ENCODE measurements at places on chromosomes 4 and X.
A peak's percentile ranks its signal among the peaks of the same experiment; 100 is the strongest.

GRCh38 chr4:73684097-73684496 lies 56.3 kb upstream of the CXCL8 start:
- DNase-seq = no peak

DNA sequence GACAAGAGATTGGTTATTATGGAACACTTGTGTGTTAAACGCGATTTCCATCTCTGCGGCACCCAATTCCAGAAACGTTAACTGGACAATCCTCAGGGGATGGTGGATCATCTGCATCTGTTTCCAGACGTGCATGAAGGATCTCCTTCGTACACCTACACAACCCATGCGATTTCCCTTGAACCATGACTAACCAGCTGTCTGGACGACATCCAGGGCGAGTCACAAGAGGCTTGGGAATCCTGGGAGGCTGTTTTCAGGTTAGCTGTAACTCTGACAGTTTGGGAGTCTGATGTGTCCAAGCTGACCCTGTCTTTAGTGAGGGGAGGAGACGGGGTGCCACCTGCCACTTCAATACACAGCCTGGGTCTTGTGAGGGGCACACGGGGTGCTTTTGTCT lies 84.5 kb downstream of the GATB start:
- peak; percentile 50 for DNase-seq

DNA sequence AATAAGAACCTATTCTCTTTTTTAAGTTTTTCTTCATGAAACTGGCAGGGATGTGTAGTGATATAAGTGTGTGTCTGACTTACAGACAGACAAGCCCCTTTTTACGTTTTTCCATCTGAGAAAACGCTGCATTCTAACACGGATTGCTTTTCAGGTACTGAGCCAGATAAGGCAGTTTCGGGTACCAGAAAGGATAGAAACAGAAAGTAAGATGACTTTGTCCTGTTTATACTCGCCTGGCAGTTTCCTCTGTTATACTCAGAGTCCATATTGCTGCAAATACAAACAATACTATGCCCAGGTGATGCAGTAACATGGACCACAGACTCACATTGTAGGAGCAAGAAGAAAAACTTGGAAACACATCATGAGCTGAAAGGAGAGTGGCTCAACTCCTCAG lies 2320.6 kb upstream of the AGA start:
- DNase-seq = no peak

DNA sequence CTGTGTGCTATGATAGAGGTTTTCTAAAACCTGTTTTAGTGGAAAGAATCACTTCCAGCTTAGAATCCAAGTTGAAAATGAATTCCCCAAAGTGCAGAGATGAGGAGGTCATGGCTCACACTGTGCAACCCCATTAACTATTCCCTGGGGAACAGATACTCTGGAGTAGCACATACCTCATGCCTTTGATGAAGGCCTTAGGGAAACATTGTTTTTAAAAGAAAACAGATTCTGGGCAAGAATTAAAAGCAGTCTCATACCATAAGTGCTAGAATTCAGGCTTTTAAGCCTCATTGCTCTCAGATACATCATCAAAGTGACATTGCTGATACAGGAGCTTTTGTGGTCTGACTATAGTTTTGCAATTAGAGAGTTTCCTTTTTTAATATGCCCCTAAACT lies 115.1 kb downstream of the NDST4 start:
- DNase-seq = no peak

GRCh38 chr4:35649778-35650177 lies 594.5 kb downstream of the ARAP2 start:
- no peak for DNase-seq

DNA sequence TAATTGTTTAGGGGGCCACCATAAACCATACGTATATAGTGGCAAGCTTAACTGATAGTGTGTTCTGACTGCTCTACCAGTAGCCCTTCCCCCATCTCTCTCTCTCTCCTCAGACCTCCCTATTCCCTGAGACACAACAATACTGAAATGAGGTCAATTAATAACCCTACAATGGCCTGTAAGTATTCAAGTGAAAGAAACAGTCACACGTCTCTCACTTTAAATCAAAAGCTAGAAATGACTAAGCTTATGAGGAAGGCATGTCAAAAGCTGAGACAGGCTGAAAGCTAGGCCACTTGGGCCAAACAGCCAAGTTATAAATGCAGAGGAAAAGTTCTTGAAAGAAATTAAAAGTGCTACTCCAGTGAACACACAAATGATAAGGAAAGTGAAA lies 78.0 kb downstream of the PRDM5 start:
- no peak for DNase-seq

DNA sequence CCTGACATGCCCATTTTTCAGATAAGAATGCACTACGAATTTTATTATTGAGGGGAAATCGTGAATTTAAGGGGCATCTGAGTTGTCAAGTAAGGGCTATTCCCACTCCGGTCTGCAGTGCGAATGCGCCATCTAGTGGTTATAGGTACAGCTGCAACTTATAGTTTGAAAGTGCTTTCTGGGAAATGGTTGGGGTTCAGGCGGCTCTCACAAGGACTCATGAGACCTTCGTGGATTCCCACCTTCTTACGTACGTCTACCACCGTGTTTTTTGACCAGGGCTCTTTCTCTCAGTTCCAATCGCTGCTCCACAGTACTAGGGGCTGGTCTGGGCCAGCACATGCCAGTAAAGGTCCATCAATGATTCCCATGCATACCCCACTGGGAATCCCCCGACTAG lies 12.3 kb downstream of the MSL3 start:
- no peak for DNase-seq
